ENCODE measurements at places on chromosomes 5 and 9. TPM values are rescaled to one million over a fixed set of nuclear protein-coding genes. Genes with fewer than 3 reads are reported as not detected.

DNA sequence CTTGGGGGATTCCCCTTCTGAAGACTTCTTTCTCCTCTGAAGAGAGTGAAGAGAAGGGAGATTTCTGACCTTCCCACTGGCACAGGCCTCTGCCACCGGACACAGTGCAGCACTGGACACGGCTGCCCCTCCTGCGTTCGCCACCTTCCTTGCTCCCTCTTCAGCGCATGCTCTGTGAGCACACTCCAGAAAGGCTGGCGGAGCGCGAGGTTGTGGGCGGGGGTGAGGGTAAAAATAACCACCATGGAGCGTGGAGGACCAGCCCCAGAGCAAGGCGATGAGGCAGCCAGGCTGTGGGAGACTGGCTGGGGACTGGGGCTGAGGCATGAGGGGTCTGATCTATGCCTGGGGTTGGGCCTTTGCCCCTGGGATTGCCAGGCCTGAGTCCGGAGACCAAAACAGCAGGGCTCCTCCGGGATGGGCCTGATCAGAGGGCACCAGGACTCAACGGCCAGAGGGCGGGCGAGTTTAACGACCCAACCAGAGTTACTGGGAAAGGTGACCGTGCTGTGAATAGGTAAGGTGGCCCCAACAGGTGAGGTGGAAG lies 97.2 kb downstream of the ROR2 start:
- DNase-seq: no peak

Gene SHB
- 1.2 TPM for total RNA-seq

DNA sequence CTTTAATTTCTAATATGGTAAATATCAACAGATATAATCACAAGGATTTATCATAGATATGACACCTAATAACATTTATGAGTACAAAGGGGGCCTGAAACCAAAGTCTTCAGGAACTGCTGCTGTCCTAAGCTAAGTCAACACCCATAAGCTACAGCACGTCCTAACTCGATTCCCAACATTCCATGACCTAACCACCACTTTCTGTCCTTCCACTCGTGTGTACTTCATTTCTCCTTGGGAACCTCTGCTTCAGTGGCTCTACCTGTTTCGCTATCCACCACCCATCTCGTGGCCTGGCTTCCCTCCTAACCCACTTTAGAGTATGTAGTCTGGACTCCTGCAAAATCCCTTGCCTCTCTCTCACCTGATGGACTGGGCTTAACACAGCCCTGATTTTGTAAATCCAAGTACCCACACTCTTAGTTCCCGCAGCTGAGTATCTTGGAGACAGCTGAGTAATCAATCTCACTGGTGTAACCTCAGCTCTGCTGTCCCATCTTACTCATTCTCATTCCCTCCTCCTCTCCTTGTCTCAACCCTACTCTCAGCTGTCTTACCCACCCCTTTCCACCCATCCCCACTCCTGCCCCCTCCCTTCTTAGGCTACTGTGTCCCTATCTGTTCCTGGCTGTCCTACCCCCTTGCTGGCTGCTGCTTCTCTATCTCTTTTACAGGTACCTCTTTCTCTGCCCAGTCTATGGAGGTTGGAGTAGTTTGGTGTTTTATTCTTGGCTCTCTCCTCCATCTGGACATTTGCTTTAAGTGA lies 101.8 kb downstream of the MAST4 start:
- DNase-seq: no peak

Gene TEX48
- not detected for total RNA-seq

Gene SPINK13
- not detected for total RNA-seq
